Stimulated activated CD4-positive, alpha-beta T cell treated with anti-CD3 and anti-CD28 coated beads, TNF-alpha, amount 100 ng/mL, for 4 hours (primary cell): ENCODE measurements at places on chromosomes 4 and X.

DNA sequence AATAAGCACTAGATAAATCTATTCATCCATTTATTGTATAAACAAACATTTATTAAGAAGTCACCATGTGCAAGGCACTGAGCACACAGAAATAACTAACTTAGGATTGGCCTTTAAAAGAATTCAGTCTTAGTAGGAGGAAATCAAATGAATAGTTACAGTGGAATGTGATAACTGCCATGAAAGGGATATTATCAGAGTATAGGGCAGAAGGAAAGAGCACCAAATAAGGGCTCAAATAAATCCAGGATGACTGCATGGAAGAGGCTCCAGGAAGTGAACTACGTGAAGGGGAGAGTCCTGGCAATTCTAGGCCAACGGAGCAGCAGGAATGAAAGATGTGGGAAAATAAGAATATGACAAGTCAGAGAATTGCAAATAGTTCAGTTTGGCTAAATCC lies 406.0 kb downstream of the INPP4B start:
- no peak for DNase-seq

DNA sequence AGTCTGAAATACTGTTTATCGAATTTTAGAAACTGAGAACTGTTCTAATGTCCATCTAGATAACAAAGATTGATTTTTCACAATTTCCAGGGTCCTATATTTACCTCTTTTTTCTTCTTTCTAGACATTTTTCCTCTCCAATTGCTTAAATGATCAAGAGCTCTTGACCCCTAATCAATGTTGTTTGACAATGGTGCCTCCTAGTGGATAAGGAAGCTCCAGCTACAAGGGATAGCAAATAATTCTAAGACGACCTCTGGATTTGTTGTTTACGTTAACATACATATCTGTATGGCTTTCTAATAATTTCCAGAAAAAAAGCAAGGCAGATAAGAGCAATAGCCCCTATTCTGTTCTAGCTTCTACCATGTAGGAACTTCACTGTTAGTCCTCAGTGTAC lies 35.8 kb downstream of the GPR82 start:
- no peak for DNase-seq

DNA sequence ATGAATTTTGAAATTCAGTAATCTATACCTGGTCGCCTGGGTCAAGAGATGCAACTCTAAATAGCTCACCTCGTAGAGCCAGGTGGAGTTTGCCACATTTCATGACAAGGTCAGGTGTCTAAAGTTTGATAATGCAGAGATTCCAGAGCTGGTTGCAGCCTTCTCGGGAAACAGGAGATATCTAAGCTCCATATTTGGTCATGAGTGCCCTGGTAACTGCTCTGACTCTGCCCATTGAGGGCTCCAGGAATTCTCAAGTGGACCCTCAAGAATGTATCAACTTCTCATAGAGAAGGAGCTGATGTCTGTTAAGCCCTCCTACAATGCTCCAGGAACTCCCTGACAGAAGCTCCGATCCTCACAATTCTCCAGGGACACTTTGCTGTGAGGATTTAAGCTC lies 33.2 kb upstream of the TSPAN5 start:
- no peak for DNase-seq

GRCh38 chr4:10810411-10810810 lies 125.8 kb upstream of the CLNK start:
- DNase-seq, result no peak

- DNase-seq, result no peak
Observed at GRCh38 chr4:1357356-1358248, 10.6 kb downstream of the UVSSA start.

- no peak for DNase-seq
Observed at GRCh38 chr4:31557437-31557836, 837.3 kb downstream of the PCDH7 start.

GRCh38 chr4:184792950-184793555 lies 32.7 kb downstream of the ACSL1 start:
- DNase-seq, result peak; percentile 23

- no peak for DNase-seq
Observed at GRCh38 chr4:141121768-141122454, 11.4 kb downstream of the RNF150 start.

DNA sequence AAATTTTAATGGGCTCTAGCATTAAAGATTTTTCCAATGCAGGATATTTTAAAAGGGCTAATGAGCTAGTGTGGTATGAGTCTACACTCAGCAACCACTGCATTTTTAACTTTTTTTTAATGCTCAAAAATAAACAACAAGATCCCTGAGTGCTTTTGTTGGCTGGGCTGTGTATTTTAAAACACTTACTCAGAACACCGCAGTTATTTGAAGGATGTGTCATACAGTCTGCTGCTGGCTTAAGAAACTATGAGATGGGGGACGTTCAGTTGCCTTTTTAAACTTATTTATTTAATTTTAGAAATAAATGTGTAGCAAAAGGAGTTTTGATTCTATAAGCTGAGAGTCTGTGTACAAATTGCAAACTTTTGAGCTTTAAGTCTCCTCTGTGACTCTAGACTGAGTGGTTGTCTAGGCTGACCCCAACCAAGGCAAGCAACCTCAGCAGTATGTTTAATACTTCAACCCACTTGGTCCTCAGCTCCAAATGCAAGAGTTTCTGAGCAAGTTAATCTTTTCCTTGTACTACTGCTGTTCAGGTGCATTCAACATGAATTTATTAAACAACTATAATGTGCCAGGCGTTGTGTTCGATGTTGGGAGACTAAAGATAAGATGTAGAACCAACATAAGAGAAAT lies 278.6 kb upstream of the DIPK2B start:
- no peak for DNase-seq

- DNase-seq, result no peak
Observed at GRCh38 chr4:77310931-77311330, 153.9 kb downstream of the CCNG2 start.

DNA sequence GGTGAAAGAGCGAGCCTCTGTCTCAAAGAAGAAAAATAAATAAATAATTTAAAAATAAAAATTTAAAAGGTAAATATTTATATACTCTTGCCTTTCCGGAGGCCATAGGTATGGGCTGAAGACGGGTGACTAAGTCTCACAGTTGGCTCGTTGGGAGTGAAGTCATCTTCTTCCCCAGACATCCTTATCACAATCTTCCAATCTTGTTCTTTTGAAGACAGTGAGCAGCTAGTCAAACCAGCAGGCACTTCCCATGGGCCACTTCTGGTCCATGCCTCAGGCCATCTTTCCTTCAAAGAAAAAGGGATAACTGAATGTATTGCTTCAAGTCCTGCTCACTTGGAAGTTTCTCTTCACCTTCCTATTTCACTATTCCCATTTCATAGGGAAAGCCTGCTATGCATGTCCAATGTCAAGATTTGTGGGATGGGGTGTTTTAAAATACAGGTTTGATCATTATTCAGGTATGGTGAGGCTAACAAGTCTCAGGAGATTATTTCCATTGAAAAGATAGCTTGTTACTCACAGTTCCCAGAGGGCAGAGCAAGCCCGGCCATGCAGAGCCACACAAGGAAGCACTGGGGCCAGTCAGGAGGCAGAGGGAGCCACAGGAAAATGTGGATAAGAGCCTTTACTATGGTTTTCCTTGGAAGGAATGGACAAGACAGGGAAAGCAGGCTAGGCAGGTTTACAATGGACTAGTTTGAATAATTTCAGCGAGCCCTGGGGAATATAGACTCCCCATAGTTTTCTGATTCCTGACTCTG lies 33.3 kb upstream of the VCX2 start:
- no peak for DNase-seq

DNA sequence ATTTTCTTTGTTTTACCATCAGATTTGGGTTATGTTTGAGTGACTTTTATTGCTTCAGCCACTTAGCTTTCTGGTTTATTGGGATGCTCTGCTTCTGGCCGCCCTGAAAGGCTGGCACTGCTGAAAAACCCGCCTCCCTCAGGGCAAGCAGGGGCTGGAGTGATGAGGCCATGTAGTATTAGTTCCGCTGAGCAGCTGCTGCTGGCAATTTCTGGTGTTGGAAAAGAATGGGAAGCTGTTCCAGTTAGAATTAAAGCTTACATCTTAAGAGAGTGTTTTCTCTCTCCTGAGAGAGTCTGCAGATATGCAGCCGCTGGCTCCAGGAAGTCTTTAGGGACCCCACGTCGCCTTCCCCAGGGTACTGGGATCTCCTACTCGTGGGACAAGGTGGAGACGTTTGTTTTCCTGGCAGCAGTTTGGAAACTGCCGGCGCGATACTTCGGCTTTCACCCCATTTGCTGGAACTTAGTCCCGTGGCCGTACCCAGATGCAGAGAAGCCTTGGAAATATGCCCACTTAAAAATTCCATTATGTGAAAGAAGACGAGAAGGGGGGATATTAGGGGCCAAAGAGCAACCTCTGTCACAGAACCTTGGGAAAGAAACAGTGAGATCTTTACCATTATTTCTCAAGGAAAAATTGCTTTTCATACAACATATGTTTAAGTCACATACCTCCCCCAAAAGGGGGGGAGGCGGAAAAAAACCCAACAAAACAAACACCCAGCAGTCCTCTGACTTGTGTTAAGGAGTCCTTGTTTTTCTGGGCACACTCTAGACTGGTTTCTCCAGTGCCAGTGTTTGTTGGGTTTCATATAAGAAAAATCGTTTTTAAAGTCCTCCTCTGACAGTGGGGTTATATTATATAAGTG lies 72.6 kb downstream of the TMEM131L start:
- DNase-seq, result no peak

DNA sequence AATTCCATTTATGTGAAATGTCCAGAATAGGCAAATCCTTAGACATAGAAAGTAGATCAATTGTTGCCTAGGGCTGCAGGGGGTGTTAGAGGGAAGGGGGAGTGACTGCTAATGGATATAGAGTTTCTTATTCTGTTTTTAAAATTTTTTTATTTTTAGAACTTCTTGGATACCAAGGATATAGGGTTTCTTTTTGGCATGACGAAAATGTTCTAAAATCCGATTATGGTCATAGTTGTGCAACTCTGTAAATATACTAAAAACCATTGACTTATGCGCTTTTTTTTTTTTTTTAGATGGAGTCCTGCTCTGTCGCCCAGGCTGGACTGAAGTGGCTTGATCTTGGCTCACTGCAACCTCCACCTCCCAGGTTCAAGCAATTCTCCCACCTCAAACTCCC lies 125.2 kb upstream of the USP9X start:
- no peak for DNase-seq

- no peak for DNase-seq
Observed at GRCh38 chr4:135316266-135316779, 1114.7 kb upstream of the PABPC4L start.

DNA sequence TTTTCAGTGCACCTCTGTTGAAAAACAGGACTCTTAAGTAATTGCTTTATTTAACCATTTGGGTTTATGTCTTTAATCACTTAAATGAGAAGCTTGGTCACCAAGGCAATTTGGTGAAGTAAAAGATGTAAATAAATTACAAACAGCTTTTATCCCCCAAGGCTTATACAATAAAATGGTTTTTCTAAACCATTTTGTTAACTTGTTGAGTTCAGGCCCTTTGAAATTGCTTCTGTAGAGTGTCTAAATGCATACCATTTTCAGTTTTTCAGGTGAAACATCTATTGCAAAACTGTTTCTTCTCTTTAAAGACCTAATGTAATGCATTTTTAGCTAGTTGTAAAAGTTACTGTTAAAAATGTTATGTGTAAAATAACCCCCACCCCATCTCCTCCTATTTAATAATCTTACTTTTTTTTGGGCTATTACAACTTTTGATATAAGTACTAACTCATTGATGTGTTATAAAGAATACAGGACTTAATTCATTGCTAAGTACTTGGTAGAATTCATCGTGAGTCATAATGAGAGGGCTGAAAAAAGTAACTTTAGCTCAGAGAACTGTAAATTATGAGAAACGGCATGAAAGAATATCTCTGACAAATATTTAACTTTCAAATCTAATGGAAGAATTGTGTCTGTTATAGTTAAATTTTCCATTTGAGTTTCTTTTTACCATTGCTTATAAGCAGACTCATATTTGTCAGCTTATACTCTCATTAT lies 4.5 kb downstream of the RAPGEF2 start:
- no peak for DNase-seq

DNA sequence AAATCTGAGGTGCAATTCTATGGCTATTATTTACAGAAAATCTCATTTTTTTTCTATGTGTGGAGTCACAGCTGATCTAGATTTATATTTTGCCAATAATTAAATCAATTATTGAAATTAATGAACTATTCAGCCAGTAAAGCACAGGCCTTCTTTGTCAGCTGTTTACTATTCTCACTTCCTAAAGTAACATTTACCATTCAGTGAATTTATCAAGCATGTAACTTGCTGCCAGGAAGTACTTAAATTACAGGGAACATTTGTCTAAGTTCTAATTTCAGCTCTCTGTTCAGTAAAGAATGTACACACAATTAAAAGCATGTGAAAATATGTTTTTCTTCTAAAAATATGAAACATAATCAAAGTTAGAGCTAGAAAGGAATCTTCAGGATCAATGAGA lies 79.3 kb downstream of the DTHD1 start:
- no peak for DNase-seq
